Amniotic stem cell (primary cell): ENCODE measurements at places on chromosomes 2 and 18.
A peak's percentile ranks its signal among the peaks of the same experiment; 100 is the strongest.

DNA sequence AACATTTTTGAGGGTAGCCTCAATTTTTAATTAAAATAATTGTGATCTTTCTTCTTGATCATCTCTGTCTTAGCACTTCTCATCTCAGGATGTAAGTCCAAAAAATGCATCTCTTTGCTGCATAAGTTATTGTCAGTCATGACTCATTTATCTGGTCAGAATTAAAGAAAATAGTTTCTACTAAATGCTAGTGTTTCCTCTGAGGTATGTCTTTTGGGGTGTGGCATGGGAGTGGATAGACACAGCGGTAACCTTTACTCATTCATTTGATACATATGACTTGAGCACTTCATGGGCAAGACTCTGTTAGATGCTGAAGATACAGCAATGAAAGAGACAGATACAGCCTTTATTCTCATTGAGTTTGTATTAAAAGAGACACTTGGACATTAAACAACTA is 284.7 kb downstream of the IRS1 start:
- no peak for DNase-seq

- DNase-seq: peak; percentile 69
Measured at GRCh38 chr18:70337139-70337972, 48.5 kb downstream of the SOCS6 start.

DNA sequence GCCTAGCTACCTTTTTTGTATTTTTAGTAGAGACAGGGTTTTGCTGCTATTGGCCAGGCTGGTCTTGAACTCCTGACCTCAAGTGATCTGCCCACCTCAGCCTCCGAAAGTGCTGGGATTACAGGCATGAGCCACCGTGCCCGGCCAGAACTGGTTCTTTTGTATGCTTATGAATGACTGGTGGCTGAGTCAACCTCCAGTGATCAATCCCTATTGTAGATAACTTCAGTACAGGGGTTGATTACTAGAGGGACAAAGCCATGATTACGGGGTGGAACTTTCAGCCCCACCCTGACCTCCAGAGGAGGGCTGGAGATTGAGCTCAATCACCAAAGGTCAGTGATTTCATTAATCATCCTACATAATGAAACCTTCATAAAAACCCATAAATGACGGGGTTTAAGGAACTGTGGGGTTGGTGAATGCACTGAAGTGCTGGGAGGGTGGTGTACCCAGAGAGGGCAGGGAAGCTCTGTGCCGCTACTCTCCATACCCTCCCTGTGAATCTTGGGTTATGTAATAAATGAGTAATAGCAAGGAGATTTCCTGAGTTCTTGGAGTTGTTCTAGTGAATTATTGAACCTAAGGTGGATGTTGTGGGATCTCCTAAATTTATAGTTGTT is 281.8 kb upstream of the CXCR4 start:
- DNase-seq: no peak

- DNase-seq: no peak
Measured at GRCh38 chr2:27071990-27072830, 756 bp upstream of the OST4 start.

DNA sequence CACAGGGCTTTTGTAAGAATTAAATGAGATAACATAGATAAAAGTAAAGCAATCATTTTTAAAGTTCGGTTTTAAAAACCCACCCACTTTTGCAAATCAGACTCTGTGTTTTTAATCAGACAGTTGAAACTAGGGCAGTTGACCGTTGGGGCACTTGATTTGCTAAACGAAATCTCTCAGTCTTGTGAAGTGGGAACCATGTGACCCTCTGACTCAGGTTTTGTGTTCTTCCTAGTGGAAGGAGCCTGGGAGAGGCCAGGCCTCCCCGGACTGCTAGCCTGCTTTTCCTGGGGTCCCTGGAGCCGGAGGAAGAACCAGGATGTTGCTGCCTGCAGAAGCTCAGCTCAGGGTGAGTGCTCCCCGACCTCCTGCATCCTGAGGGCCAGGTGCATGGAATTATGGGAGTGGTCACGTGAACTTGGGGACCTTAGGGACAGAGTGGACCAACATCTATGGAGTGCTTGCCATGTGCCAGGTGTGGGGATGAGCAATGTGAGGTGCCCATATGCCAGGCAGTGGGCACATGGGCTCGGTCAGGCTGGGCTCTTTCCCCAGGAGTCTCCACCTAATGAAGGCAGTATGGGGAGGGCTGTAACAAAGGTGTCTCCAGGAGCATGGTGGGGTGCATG is 3.9 kb downstream of the C2orf72 start:
- DNase-seq: no peak

GRCh38 chr18:79928563-79928960 is 22.9 kb downstream of the SLC66A2 start:
- no peak for DNase-seq

DNA sequence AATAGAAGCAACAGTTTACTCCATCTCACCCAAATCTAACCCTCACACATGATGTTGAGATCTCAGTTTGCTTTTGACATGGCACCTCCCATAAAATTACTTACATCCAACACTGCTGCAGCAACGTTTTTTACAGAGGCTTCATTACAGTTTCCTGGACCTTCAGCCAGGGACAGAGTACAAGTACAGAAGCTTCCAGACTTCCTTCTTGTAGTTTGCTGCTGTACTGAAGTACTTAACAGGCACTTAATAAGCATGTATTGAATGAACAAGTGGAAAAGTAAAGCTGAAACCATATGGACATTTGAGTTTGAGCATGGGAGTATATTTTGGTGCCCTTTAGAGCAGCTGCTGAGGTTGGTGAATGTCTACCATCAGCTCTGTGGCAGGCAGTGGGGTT is 514.2 kb downstream of the PTPRM start:
- no peak for DNase-seq

GRCh38 chr2:198077477-198077876 is 273.1 kb downstream of the PLCL1 start:
- DNase-seq: no peak

DNA sequence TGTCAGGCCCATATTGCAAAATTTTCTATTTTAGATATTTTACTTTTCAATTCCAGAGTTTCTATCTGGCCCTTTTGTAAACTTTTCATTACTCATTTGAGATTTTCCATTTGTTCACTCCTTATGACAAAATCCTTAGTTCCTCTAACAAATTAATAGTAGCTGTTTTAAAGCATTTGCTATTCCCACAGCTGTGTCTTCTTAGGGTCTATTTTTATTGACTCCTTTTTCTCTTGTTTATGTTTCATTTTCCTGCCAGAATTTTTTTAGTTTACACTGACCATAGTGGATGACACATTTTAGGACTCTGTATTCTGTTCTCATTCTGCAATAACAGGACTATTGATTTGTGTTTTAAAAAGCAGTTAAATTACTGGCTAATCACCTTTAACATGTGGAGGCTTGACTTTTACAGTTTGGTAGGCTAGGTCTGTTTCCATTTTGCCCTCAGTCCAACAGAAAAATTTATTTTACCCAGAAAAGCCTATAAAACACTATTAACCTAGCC is 30.0 kb downstream of the PID1 start:
- no peak for DNase-seq

DNA sequence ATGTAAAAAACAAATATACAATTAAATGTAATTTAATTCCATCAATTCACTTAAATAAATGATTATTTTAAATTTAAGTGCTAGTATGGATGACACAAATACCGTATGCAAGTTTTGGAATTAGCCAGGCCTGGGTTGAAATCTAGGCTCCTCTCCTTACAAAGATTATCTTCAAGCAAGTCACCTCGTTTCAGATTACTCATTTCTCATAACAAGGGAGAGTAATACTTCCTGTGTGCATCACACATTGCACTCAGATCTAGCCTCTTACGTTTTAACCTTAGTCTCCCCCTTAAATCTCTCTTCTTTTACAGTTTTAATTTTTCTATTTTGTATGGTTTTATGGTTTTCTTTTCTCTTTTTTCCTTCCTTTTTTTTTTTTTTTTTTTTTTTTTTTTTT is 1475.9 kb upstream of the NXPH2 start:
- DNase-seq: no peak

DNA sequence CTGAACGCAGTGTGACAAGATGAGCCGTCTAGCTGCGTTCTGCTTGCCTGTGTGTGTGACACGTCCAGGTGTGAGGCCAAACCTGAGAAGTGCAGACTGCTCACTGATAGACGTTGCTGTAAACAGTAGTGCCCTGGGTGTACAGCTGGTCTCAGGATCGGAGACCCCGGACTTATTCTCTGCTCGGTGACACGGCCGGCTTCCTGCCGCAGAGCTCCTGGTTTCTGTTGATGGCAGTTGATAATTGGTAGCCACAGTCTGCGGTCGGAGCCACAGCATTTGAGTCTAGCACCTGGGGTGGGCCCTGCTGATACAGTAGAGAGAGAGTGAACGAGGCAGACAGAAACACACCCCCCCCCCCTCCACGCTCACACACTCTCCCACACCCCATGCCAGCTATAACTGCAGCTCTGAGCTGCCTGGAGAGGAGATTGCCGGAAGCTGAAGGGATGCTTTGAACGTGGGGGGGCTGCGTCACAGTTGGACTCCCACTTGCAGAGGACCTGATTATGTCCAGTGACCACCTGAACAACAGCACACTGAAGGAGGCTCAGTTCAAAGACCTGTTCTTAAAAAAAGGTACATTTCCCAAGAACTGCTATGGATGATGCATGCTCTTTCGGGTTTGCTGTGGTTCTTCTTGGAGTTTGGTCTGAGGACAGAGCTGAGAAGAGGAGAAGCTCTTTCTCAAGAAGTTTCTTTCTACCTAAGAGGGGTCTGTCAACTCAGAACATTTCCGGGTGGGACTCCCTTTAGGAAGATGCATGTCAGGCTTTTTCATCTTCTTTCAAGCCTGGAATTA is 114.0 kb downstream of the FAM210A start:
- DNase-seq: no peak

DNA sequence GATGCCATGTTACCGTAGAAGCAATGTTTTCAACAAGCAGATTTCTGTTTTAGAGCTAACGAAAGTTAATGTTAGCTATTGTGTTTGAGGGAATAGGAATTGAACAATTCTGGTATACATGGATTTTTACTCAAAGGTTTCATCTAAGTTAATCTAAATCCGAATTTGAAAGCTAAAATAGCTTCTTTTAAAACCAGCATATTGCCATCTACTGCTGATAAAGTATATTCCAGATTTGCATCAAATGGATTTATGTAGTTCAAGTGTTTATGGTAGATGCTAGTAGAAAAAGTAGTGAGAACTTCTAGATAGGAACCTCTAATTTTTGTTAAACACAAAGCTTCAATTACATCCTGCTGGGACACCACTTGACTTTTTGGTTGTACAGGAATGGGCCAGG is 1569.5 kb upstream of the NXPH2 start:
- no peak for DNase-seq

DNA sequence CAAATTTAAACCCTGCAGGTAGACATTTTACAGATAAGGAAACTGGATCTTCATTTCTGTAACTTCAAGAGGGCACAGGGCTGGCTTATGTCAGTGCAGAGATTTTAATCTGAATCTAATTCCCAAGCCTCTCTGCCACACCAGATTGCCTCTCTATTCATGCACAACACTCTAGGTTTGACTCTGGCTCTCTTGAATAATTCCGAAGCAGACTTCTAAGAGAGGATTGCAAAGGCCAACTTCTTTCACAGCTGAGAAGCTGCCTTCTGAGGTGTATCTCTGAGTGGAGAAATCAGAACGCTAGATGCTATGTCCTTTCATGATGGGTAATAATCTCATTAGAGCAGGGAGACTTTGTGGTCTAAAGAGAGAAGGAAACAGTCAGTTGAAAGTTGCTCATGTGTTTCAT is 20.1 kb upstream of the MGAT5 start:
- no peak for DNase-seq

DNA sequence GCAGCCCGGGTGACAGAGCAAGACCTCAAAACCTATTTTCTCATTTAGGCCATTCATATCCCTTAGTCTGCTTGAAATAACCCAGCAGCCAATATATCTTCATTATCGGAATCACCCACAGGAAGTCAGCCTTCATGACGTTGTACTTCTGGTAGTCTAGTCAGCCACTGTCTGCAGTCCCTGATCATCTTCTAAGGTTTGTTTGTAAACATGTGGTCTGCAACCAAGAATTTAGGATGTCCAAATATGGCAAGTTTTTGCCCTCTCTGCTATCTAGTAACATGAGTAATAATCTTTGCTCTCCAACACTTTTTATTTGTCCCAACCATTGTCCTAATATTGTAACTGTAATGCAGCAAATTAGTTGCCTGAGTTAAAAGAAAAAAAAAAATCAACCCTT is 92.5 kb downstream of the PRPF40A start:
- no peak for DNase-seq

DNA sequence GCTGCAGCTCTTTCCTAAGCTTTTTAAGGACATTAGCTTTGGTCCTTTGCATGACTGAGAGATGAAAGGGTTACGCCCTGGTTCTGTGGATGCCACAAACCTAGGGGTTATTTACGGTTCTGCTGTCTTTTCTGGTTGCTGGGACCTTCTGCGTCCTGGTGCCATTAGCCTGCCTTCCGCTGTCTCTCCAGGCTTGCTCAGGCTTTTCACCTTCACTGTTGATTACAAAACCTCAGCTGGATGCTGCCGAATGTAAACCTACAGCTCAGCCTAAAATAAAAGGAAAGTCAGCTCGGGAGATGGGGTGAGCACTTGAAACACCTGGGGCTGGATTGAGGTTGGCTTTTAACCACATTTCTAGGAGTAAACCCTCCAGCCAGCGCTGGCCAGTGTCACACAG is 130.9 kb upstream of the ARHGAP28 start:
- no peak for DNase-seq

DNA sequence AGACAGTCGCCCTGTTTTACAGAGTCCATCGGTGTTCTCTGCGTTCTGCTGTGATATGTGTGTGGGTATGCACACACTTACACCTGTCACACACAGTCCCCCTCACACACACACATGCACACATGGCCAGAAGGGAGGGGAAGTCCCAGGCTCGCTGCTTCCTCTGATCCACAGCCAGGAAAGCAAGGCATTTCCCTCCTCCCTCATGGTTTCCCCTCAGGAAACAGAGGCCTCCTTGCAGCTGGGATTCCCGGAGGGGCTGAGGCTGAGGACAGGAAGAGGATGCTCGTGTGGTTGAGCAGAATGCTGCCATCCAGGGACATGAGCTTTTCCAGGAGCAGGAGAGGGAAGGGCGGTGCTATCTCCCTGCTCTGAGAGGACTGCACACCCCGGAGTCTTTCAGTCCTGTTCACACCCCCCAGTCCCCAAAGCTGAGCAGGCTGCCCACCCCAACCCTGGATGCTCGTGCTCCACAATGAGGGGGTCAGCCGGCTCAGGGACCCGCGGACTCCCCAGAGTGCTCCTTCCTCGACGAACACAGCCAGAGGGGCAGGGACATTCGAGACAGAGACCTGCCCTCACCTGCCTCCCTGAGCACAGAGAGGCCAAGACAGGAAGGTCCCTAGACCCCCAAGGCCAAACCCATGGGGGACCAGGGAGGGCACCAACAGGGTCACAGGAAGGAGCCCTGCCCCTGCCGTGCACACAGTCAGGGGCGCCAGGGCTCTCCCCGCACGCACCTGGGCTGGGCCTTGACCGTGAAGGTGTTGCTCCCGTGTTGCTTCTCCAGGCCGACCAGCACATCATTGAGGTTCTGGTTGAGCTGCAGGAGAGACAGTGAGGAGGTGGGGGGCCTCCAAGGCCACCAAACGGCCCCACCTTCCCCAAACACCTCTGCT is 45.3 kb downstream of the BIN1 start:
- no peak for DNase-seq

DNA sequence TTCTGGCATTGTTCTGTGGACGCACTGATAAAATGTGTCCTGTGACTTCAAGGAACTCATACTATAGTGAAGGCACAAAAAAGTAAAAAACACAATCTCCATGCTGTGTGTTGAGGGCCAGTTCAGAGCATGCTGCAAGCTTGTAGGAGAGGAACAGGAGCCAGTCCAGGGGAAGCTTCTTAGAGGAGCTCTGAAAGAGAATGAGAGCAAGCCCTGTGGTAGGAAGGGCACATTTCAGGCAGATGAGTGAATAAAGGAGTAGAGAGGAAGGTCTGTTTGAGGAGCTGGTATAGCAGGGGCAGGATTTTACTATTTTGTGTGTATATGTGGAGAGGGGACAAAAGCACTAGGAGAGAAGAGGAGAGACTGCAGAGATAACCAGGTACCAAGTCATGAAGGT is 478.3 kb downstream of the ZEB2 start:
- no peak for DNase-seq
